ENCODE measurements at places on chromosomes 16 and 17.

GRCh38 chr17:79147746-79148506 lies 73.3 kb downstream of the ENGASE start:
- no peak for DNase-seq

GRCh38 chr17:27543464-27543856 lies 87.2 kb downstream of the KSR1 start:
- no peak for DNase-seq

GRCh38 chr17:21171309-21171922 lies 42.5 kb downstream of the TMEM11 start:
- no peak for DNase-seq

DNA sequence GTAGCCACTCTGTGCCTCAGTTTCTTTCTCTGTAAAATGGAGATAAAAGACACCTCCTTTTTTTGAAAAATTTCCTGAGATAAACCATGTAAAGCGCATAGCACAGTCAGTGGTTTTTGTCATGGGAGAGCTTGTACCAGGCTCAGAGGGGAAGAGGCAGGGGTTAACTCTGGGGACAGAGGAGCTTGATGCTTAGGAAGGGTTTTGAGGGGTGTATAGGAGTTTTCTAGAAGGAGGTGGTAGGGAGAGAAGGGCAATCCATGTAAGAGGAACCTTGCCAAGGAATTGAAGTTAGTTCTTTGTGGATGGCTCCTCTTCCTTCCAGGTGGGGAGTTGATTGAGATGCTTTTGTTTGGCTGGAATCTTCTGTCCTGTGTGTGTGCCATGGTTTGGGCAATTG lies 131.9 kb upstream of the GSE1 start:
- no peak for DNase-seq

DNA sequence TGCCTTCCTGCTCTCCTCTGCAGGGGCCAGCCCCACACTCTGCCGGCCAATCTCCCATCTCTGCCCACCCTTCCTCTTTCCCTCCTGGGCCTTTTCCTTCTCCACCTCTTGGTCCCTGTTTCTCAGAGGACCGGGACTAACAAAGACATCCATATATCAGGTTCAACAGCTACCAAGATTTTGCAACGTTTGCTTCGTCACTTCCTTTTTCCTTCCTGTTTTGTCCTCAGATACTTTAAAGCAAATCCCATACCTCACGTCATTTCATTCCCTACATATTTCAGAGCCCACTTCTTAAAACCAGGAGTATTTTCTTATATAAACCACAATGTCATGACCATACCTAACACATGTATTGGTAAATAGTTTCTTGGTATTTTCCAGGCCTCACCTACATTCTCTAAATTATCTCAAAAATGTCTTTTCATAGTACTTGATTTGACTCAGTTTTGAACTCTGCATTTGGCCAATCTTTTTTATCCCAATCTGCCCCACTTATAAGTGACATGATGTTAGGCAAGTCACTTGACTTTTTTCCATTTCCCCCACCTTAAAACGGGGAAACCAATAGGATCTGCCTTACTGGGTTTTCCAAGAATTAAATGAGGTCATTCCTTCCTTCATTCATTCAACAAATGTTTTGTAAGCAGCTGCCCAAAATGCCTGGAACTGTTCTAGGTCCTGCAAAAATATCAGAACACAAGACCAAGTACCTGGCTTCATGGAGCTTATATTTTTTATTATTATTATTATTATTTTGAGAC lies 7.2 kb upstream of the USP10 start:
- DNase-seq, result no peak

GRCh38 chr17:4978726-4979125 lies 8.7 kb downstream of the CAMTA2 start:
- DNase-seq, result no peak

- DNase-seq, result no peak
These were observed 64.5 kb upstream of the HSBP1 start for GRCh38 chr16:83743241-83743640.

DNA sequence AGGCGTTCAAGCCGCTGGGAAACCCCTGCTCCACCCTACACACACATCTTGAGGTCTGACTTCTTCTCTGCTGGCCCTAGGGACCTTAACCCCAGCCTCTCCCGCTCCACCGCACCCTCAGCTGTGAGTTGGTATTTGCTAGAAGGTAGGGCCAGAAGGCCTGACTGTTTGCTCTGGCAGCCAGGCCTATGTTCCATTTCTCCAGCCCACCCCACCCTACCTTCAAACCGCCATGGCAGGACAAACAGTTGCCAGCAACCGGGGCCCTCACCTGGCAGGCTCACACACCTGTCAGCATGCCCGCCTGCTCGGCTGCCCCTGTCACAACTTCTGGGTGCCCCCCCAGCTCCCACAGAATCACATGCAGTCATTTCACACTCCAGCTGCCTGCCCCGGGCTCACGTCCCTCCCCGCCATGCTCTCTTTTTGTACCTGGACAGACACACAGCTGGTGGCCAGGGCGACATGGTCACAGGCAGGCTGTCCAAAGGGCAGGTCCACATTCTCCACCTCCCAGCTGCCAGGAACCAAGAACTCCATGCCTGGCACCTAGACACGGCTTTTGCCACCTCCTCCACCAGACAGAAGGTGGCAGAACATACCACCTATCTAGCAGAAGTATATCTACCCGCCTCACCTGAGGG lies 2.6 kb upstream of the ATP2A3 start:
- DNase-seq, result no peak

DNA sequence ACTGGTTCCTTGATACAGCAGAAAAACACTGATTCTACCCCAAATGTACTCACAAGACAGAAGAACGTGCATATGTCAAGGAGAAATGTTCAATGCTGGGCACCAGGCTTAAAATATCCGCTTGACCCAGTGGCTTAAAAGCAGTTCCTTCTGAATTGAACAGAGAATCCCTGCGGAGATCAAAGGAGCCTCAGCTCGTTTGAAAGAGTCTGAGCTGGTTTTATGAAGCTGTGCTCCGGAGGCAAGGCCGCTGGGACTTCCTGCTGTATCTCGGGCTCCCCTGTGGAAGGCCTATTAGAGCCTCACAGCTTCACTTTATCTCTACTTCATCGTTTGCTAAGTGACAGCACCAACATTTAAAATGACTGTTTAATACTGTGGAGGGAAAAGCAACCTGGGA lies 2.2 kb downstream of the LMF1 start:
- DNase-seq, result no peak

DNA sequence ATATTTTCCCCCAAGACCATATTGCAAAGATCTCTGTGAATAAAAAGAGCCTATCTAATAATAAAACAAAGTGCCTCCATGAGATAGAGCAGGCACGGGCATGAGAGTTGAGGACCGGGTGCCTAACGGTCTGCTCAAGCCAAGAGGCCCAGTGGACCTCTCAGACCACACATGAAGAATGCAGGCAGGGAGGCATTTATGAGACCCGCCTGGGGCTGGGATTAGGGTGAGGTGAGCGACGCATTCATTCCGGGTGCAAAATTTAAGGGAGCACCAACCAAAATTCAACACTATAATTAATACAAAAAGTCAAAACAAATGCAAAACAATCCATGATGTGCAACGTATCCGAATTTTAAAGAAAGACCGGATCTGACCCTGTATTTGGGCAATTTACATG lies 108.5 kb downstream of the MAF start:
- no peak for DNase-seq

GRCh38 chr17:42920106-42920900 lies 19.7 kb downstream of the G6PC1 start:
- DNase-seq, result no peak

- no peak for DNase-seq
These were observed 1.6 kb upstream of the IRF8 start for GRCh38 chr16:85897382-85897781.

DNA sequence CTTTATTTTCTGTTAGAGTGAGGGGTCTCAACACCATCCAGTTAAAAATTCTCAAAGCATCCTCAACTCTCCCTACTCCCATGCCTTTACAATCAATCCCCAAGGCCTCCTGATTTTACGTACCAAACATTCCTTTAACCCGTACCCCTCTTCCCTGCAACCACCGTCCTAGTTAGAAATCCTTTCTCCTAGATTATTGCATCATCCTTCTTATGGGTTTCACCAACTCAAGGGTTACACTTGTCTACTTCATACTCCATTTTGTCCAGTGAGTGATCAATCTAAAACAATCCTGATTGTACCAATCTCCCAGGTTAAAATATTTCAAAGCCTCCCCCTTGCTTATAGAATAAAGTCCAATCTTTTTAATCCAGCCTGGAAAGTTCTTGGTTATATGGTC lies 24.7 kb downstream of the SOX9 start:
- no peak for DNase-seq

- DNase-seq, result no peak
These were observed 1.4 kb upstream of the UNK start for GRCh38 chr17:75783069-75783783.

DNA sequence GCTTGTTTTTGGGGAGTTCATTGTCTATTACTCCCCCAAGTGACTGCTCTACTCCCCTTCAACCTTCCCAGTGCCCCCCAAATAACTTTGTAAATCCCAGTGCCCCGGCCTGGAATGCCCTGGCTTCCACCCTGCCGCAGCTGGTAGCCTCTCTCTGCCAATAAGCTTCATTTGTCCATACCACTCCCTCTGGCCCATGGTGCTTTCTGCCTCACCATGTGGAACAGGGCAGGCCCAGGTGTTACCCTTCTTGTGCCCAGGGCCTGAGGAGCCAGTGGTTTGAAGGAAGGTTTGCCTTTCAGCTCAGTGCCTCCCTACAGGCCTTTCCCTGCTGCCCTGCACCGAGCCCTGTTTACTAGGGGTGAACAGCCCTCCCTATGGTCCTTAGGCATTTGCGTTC lies 134.2 kb downstream of the AATF start:
- DNase-seq, result no peak

DNA sequence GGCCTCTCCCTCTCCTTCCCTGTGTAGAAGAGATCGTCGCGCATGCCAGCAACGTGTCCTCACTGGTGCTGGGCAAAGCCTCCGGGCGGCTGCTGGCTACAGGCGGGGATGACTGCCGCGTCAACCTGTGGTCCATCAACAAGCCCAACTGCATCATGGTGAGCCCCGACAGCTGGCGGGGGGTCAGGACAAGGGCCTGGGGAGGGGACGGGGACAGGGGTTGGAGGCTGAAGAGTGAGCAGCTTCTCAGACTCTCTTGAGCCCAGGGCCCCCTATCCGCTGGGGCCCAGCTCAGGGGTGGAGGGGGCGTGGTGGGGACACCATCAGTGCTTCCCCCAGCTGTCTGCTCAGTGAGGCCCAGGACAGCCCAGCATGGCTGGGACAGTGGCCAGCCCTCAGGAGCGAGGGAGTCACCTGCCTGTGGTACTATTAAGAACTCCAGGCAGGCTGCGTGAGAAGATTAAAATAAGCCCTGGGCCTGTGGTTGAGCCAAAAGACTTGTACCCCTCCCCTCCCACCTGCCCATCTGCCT lies 6.2 kb downstream of the KATNB1 start:
- no peak for DNase-seq

DNA sequence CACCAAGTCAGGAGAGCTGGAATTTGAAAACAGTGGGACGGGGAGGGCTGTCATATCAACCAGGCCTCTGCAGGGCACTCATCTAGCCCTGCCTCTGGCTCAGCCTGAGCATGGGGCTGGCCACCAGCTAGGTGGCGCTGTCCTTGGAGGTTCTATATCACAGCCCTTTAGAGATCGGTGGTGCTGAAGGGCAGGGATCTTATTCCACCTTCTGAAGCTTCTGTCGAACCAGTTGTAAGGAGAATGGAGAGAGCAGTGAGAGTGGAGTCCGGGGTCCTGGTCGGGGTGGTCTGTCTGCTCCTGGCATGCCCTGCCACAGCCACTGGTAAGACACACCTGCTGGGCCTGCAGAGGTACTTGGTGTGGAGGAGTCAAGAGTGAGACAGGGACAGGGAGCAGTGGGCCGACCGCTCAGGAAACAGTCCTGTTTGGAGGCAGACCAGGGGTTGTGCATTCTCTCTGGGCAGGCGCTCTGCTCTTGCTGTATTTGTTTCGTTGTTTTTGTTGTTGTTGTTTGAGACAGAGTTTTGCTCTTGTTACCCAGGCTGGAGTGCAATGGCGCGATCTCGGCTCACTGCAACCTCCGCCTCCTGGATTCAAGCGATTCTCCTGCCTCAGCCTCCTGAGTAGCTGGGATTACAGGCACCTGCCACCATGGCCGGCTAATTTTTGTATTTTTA lies at the start of gene CES3:
CES3 (plus strand) TSS at position 202 of the 680 bp plus-strand sequence; CDS start at position 244, 42 bp downstream.
- peak; percentile 69 for DNase-seq

DNA sequence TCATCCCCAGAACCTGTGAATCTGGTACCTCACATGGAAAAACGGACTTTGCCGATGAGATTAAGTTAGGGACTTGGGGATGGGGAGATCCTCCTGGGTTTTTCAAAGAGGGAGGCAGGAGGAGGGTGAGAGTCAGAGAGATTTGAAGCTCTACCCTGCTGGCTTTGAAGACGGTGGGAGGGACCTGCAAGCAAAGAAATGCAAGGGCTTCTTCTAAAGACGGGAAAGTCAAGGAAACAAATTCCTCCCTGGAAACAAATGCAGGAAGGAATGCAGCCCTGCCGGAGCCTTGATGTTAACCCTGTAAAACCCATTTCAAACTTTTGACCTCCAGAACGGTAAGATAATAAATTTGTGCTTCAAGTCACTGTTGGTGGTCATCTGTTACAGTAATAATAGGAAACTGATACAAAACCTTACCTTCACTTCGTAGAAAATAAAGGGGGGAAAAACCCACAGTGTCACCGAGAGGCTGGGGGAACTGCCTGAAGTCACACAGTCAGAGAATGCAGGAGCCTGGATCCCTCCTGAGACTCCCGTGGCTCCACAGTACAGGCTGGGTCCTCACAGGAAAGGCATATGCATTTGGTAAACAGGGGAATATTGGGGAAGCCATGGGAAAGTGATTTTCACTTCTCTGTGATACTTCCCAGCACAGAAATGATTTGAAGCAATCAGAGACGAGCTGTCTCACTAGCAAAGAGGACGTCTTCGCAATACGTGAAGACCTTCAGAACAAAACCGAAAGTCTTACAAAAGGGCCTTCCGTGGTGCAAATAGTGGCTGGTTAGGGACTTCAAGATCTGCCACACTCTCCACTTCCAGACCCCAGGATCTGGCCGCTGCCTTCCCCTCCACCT lies 58.9 kb upstream of the CLEC3A start:
- no peak for DNase-seq

DNA sequence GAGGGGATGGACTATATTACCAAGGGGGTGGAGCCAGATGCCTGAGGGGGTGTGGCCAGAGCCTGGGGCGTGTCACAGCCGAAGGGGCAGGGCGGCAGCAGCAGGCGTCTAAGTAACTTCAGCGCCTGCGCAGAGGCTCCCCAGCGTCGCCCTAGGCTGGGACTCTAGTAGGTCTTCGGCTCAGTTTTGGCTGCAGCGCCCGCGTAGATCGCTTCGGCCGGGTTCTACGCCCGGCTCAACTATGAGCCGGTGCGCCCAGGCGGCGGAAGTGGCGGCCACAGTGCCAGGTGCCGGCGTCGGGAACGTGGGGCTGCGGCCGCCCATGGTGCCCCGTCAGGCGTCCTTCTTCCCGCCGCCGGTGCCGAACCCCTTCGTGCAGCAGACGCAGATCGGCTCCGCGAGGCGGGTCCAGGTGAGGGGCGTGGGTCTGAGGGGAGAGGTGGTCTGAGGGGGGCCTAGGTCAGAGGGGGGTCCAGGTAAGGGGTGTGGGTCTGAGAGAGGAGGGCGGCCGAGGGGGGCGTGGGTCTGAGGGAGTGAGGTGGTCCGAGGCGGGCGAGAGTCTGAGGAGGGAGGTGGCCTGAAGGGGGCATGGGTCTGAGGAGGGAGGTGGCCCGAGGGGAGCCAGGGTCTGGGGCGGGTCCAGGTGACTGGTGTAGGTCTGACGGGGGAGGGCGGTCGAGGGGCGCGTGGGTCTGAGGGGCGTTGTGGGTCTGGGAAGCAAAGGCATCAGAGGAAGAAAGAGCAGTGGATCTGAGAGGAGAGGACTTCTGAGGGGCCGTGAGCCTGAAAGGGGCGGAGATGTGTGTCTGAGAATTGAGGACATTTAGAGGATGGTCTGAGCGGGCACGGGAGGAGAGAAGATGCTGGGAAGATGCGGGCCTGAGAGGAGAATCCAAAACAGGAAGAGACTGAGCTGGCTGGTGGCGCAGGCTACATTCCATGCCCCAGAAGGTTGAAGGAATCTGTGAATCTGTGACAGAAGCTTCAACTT lies at the start of gene LPCAT2:
LPCAT2 (plus strand) TSS at position 132 of the 991 bp plus-strand sequence; CDS start at position 242, 110 bp downstream.
- peak; percentile 20 for DNase-seq
